Naive thymus-derived CD4-positive, alpha-beta T cell (primary cell): ENCODE measurements at places on chromosomes 2 and 18. TPM values are rescaled to one million over a fixed set of nuclear protein-coding genes. Genes with fewer than 3 reads are reported as not detected.

Gene MERTK
- not detected for polyA plus RNA-seq

GRCh38 chr2:158664987-158665386 lies 130.1 kb upstream of the DAPL1 start:
- no peaks in the 10 kb centered on the region for H3K36me3 ChIP-seq
- no peak for DNase-seq
- no peaks in the 10 kb centered on the region for H3K27me3 ChIP-seq
- no peak overlapping the region for H3K27ac ChIP-seq
- H3K4me1 ChIP-seq = no peaks in the 10 kb centered on the region

- H3K27me3 ChIP-seq = no peaks in the 10 kb centered on the region
- H3K4me3 ChIP-seq = no peak overlapping the region
- H3K27ac ChIP-seq = no peak overlapping the region
- no peaks in the 10 kb centered on the region for H3K36me3 ChIP-seq
- peaks cover 4% of the 10 kb centered on the region for H3K4me1 ChIP-seq
- DNase-seq = no peak
Measured at GRCh38 chr2:37827455-37827854, 97.6 kb upstream of the RMDN2 start.

- no peaks in the 10 kb centered on the region for H3K36me3 ChIP-seq
- DNase-seq = no peak
- H3K27me3 ChIP-seq = no peaks in the 10 kb centered on the region
- no peak overlapping the region for H3K4me3 ChIP-seq
Measured at GRCh38 chr2:178827739-178828485, 20.7 kb upstream of the TTN start.

GRCh38 chr2:171289991-171290390 lies 129.3 kb upstream of the TLK1 start:
- H3K27ac ChIP-seq = no peak overlapping the region
- DNase-seq = no peak
- H3K4me3 ChIP-seq = no peak overlapping the region

DNA sequence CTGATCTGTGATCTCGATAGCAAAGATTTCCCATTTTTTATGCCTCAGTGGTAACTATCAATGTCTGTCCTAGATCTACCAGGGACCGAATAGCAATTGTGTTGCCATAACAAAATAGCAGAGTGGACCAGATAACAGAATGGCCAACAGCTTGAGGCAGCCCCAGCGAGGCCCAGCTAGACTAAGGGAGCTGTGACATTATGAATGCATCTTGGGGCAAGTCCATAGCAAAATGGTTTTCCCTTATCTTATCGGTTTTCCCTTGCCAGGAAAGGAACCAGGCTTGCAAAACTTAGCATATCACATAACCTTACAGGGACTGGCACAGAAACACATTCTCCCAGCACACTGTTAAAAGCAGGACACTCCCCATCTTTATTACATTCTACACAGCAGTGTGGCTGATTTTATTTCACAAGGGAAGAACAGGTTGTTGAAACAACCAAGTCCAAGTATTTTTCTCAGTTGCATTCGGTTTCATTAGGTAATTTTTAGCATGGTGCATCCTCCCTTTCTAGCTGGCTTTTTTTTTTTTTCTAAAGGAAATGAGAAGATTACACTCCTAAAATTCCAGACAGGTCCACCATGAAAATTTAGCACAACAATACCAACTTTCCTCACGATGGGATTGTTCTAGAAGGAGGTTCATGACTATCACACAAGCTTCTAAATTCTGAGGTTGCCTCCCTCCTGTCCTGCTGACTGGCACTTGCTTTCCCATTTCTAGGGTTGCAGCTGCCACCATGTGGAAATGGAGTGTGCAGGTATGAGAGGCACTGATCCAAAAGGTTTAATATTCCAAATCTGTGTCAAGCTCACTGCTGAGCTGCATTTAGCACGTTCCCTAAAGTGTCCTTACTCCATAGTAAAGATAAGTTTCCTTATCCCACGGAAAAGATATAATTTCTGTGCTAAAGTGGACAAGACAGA lies 97.0 kb upstream of the SLC35G4 start:
- no peaks in the 10 kb centered on the region for H3K36me3 ChIP-seq
- H3K4me3 ChIP-seq = no peak overlapping the region
- DNase-seq = no peak
- H3K4me1 ChIP-seq = no peaks in the 10 kb centered on the region
- H3K27me3 ChIP-seq = no peaks in the 10 kb centered on the region

Gene SLC9A4
- not detected for polyA plus RNA-seq

DNA sequence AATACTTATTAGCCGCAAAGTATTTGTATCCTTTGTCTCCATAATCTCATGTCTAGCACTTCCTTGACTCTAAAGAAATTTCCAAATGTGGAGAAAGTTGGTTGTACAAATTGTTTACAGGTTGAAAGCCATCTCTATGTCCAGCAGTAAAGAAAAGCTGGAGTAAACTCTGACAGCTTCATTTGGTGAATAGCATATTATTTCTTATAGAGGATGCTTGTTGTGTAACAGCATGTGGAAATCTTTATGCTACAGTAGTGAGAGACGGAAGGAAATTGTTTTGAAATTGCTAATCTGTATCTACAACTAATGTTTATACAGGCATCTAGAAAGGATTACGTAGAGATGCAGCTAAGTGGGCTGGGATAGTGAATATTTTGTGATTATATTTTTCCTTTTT lies 78.5 kb downstream of the UGGT1 start:
- no peaks in the 10 kb centered on the region for H3K4me1 ChIP-seq
- H3K36me3 ChIP-seq = peaks cover 75% of the 10 kb centered on the region
- H3K27me3 ChIP-seq = no peaks in the 10 kb centered on the region
- no peak for DNase-seq

Gene C2orf72
- polyA plus RNA-seq = not detected

Gene STPG4
- not detected for polyA plus RNA-seq

DNA sequence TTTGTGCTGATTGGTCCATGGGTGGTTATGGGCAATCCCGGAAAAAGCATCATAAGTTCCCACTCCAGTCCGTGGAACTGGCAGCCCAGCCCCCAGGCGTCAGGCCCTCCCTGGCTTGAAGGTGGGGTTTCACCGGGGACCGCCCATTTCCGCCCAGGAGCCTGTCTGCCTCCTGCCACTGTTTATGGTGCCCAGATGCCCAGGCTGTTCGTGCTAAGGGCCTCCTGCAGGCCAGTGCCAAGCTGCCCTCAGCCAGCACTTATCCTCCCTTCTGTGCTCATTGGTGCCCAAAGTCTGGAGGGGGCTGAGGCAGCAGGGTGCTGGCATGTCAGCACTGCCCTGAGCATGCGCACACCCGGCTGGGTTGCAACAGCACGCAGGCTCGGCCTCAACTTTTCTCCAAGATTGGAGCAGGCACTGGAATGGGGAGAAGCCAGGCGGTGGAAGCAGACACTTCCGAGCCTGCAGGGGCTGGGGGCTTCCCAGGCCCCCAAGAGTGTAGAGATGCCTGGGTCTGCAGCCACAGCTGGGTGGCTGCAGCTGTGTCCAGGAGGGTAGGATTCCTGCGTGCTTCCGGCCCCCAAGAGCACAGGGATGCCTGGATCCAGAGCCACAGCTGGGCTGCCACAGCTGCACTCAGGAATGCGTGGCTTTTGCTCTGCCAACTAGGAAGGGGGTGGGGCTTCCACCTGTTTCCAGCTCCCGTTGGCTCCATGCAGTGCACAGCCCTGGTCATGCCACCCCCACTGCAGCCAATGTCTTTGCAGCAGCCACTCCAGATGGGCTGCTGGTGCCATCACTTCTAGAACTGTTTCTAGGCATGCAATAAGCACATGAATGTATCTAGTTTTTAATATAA lies 74.0 kb downstream of the AGPS start:
- no peaks in the 10 kb centered on the region for H3K4me1 ChIP-seq
- no peaks in the 10 kb centered on the region for H3K36me3 ChIP-seq
- DNase-seq = no peak
- H3K4me3 ChIP-seq = no peak overlapping the region
- no peaks in the 10 kb centered on the region for H3K27me3 ChIP-seq

- DNase-seq = no peak
- peaks cover 4% of the 10 kb centered on the region for H3K36me3 ChIP-seq
- no peaks in the 10 kb centered on the region for H3K4me1 ChIP-seq
- no peaks in the 10 kb centered on the region for H3K27me3 ChIP-seq
- no peak overlapping the region for H3K4me3 ChIP-seq
- H3K27ac ChIP-seq = no peak overlapping the region
Measured at GRCh38 chr2:175931805-175932204, 70.3 kb downstream of the LNPK start.

DNA sequence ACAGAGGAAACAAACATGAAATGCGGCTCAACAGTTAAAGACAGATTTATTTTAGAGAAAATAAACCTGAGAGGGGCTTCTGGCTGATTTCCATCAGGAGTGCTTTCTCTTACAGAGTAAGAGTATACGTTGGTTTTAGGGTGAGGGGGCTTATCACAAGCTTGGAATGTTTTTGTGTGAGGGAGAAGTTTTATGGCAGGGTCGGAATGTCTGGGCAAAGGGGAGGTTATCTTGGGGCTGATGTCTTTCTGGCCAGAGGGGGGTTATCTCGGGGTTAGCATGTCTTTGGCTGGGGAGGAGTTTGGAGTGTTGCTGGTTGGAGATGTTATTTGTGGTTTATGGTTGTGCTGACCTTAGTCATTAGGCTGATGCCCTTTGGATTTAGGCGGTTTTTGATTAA lies 22.1 kb downstream of the PTRHD1 start:
- DNase-seq = no peak
- no peaks in the 10 kb centered on the region for H3K4me1 ChIP-seq
- no peaks in the 10 kb centered on the region for H3K27me3 ChIP-seq

GRCh38 chr2:26745609-26746327 lies 18.3 kb upstream of the SLC35F6 start:
- H3K36me3 ChIP-seq = no peaks in the 10 kb centered on the region
- H3K4me3 ChIP-seq = no peak overlapping the region
- peak; percentile 63 for DNase-seq
- H3K27ac ChIP-seq = no peak overlapping the region
- no peaks in the 10 kb centered on the region for H3K27me3 ChIP-seq

- no peaks in the 10 kb centered on the region for H3K36me3 ChIP-seq
- DNase-seq = peak; percentile 35
- no peak overlapping the region for H3K27ac ChIP-seq
- no peaks in the 10 kb centered on the region for H3K4me1 ChIP-seq
Measured at GRCh38 chr2:169131587-169132512, 62.5 kb downstream of the DHRS9 start.

- H3K27ac ChIP-seq = no peak overlapping the region
- no peak for DNase-seq
- peaks cover 19% of the 10 kb centered on the region for H3K4me1 ChIP-seq
- H3K27me3 ChIP-seq = no peaks in the 10 kb centered on the region
- no peaks in the 10 kb centered on the region for H3K36me3 ChIP-seq
Measured at GRCh38 chr2:24509840-24510239, 18.8 kb downstream of the NCOA1 start.

GRCh38 chr2:68246396-68246795 lies 5.9 kb downstream of the PPP3R1 start:
- peaks cover 77% of the 10 kb centered on the region for H3K4me1 ChIP-seq
- no peaks in the 10 kb centered on the region for H3K27me3 ChIP-seq
- no peak overlapping the region for H3K4me3 ChIP-seq
- no peak overlapping the region for H3K27ac ChIP-seq

Gene FTCDNL1
- 0.60 TPM for polyA plus RNA-seq

- H3K4me3 ChIP-seq = no peak overlapping the region
- DNase-seq = no peak
- no peaks in the 10 kb centered on the region for H3K4me1 ChIP-seq
- no peak overlapping the region for H3K27ac ChIP-seq
- H3K27me3 ChIP-seq = no peaks in the 10 kb centered on the region
Measured at GRCh38 chr18:79917169-79917852, 34.1 kb downstream of the SLC66A2 start.

DNA sequence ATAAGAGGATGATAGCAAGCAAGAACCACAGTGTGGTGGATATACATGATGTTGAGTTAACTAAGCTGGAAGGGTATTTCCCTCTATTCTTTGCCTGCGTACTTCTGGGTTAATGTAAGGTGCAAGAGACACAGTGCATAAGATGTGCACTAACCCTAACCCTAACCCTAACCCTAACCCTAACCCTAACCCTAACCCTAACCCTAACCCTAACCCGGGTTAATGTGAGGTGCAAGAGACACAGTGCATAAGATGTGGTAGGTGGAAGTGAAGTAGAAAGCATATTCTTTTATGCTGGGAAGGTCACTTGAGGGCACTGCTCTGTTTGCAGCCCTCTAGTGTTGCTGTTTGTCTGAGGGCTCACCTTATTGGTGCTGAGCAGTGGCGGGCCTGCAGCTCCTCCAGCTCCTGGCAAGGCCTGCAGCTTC lies 181.5 kb upstream of the ITGA4 start:
- peak; percentile 24 for DNase-seq
- H3K36me3 ChIP-seq = no peaks in the 10 kb centered on the region
- peak overlapping the region; percentile 38 for H3K27ac ChIP-seq
- peaks cover 30% of the 10 kb centered on the region for H3K4me1 ChIP-seq

Gene KYNU
- not detected for polyA plus RNA-seq

DNA sequence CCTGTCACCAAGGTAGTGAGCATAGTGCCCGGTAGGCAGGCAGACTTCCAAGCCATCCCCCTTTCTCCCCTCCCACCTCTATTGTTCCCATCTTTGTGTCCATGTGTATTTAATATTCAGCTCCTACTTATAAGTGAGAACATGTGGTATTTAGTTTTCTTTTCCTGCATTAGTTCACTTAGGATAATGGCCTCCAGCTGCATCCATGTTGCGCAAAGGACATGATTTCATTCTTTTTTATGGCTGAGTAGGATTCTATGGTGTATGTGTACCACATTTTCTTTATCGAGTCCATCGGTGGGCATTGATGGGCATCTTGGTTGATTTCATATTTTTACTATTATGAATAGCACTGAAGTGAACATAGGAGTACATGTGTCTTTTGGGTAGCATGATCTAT lies 35.3 kb downstream of the MMADHC start:
- H3K27me3 ChIP-seq = no peaks in the 10 kb centered on the region
- no peak for DNase-seq
- no peak overlapping the region for H3K4me3 ChIP-seq
- H3K4me1 ChIP-seq = no peaks in the 10 kb centered on the region
- no peak overlapping the region for H3K27ac ChIP-seq

DNA sequence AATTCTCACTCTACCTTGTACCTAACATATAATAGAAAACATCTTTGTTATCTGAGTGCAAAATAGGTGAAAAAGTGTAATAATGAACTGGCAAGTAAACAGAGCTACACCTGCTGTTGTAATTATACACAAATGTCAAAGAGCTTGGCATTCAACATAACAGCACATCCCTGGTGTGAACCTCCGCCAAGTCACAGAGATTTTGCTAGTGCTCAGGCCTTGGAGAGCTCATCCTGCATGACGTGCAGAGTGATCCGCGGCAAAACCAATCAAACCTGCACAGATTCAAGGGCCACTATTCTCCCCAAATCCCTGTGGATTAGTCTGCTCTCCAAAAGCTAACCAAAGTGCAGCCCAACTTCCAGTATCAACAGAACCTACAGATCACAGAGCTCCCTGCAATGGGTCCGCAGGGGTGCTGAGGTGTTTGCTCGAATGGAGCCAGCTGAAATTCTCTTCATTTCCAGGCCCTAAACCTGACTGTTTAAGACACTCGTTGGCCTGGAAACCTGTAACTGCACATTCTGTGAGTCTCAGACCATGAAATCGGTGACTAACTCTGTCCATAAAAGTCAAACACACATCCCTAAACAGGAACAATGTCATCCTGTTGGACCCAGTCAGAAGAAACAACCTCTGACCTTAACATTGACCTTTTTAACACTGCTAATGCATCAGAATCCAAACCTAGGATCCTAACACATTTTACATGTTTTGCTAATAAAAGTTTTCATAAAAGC lies 111.8 kb downstream of the EPB41L3 start:
- H3K4me3 ChIP-seq = no peak overlapping the region
- H3K27me3 ChIP-seq = no peaks in the 10 kb centered on the region
- no peaks in the 10 kb centered on the region for H3K36me3 ChIP-seq
- no peaks in the 10 kb centered on the region for H3K4me1 ChIP-seq
